MV-4-11 (cell line): ENCODE measurements at places on chromosomes 7 and 10.
A peak's percentile ranks its signal among the peaks of the same experiment; 100 is the strongest.

DNA sequence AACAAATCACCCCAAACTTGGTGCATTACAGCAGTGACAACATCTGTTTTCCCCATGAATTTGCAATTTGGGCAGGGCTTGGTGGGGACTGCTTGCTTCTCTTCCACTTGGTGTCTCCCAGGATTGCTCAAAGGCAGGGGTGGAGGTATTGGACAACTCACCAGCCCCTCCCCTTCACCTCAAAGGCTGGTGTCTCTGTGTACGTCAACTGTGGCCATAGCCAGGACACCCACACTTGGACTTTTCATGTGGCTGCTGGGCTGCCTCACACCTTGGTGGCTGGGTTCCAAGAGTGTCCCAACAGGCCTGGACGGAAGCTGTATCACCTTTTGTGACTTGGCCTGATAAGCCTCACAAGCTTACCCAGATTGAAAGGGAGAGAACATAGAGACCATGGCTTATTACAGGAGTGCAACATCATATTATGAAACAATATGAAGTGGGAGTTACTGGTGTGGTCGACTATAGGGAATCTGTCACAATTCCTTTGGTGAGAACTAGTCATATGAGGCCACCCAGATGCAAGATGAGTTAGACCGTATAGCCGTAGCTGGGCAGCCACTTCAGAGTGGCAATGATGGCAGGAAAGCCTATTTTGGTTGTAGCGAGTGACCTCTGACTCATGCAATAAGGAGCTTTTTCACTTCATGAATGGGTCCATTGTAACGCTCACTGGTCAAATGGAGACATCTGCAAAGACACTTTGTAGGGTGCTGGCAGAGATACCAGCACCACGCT, 187.6 kb upstream of the ITGB1 start:
- DNase-seq: peak; percentile 86

DNA sequence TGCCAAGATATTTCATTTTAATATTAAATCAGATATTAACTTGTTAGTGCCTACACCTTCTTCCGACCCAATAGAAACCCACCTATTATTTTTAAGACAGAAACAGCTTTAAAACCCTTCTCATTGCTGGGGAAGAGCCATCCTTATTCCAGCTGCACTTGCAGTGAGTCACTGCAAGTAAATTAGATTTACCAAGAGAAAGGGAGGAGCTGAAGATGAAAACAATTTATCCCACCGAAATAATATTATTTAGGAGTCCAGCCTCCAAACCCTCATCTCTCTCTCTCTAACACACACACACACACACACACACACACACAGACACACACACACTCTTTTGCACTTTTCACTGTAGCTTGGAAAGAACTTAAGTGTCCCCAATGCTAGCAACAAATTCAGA, 26.9 kb downstream of the TWIST1 start:
- no peak for DNase-seq

GRCh38 chr10:66823301-66823700, 102.5 kb upstream of the LRRTM3 start:
- no peak for DNase-seq

GRCh38 chr7:74332373-74333176, 43.4 kb downstream of the CLIP2 start:
- no peak for DNase-seq

GRCh38 chr10:78891741-78892140, 177.0 kb upstream of the ZMIZ1 start:
- DNase-seq: no peak

- DNase-seq: peak; percentile 60
Observed at GRCh38 chr10:80529604-80530003, 8.1 kb upstream of the SH2D4B start.

DNA sequence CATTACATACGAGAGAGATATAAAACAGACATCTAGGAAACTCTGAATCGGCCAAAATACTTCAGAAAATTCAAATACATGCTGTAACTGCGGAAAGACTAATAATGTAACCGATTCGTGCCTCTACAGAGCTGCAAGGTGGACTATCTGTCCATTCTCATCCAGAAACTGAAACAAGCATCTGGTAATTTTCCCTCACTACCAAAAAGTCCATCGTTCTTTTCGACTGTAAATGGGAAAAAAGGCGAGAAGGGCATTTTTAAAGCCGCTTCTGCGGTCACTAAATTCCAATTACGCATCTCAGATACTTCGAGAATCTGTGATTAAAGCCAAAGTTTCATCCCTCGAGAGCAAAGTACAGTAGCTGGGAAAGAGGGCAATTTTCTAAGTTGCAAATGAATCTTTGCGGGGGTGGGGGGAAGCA, 1.3 kb downstream of the OGA start:
- no peak for DNase-seq

DNA sequence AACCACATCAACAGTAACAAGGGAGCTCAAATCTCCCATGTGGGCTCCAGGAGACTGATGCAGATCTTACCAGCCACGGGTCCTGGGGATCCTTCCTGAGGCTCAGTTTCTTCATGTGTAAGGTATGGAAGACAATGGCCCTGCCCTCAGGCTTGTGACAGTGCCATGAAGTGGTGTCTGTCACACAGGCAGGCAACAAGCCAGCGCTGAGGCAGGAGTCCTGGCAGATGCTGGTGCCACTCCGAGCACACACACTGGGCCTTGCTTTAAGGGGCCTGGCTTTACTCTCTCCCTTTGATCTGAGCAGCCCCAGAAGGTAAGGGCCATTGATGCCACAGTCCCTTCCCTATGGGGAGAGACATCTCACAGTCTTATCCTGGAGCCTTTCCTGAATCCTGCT, 28.4 kb upstream of the LRRC18 start:
- DNase-seq: no peak

DNA sequence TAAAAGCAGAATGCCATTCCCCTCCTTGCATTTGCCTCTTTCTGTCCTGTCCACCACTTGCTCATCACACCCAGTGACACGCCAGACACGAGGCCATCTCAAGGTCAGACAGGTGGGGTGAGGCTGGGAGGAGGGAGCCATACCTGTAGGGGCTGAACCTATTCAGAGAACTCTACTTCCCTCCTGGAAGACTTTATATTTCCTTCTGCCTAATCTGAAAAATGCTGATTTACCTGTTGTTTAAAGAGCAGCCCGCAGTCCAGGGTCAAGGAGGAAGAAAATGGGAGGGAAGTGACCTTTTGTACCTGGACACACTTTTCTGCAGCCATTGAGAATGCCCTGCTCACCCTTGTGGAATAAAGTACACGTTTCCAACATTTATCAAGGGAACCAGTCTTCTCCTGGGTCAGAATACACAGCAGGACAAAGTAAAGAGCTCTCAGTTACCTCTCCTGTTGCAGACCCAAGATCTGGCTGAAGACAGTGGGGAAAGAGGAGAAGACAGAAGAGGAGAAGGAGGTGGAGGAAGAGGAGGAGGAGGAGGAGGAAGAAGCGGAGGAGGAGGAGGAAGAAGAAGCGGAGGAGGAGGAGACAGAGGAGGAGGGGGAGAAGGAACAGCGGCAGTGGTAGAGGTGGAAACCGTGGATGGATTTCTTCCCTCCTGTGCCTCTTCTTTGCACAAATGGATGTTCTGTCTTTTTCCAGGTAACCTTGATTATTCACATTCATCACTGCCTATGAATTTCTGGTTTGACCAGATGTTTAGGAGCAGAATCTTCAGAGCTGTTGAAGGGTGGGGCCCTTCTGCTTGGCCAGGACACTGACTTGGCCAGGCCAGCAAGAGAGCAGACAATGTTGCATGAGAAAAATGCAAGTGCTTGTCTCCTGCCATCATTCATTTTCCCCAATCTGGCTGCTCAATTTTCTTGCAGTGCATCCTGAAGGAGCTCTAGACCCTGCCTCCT, 1.2 kb upstream of the BLNK start:
- DNase-seq: no peak

DNA sequence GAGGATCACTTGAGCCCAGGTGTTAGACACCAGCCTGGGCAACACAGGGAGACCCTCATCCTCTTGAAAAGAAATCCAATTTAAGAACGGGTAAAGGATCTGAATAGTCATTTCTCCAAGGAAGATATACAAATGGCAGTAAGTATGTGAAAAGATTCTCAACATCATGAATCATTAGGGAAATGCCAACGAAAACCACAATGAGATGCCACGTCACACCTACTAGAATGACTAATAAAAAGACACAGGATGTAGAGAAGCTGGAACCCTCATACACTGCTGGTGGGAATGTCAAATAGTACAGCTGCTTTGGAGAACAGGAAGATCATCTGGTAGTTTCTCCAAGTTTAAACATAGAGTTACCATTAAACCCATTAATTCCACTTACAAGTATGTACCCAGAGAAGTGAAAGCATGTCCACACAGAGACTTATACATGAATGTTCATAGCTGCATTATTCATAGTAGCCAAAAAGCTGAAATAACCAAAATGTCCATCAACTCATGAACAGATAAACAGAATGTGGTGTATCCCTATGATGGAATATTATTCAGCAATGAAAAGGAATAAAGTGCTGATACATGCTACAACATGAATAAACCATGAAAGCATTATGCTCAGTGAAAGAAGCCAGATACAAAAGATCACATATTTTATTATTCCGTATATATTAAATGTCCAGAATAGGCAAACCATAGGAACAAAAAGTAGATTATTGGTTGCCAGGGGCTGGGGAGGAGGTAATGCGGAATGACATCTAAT, 13.1 kb upstream of the ZMIZ2 start:
- DNase-seq: peak; percentile 75

GRCh38 chr7:139591550-139592195, 68.2 kb downstream of the CLEC2L start:
- no peak for DNase-seq

DNA sequence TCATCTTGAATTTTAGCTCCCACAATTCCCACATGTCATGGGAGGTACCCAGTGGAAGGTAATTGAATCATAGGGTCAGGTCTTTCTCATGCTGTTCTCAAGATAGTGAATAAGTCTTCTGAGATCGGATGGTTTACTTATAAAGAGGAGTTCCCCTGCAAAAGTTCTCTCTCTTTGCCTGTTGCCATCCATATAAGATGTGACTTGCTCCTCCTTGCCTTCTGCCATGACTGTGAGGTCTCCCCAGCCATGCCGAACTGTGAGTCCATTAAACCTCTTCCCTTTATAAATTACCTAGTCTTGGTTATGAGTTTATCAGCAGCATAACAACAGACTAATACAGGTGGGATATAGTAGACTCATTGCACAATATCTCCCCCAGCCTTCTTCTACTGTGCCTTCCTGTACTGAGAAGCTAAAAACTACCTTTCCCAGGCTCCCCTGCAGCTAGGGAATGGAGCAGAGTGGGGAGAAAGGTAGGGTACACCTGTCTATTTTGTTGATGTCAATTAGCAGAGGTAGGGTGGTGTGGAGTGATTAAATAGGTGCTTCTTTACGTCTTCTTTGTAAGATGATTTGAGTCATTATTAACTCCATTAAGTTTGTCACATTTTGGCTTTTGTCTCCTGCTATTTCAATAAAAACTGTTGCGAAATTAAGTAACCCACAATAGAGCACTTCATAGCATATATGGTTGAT, 48.2 kb upstream of the EBLN1 start:
- no peak for DNase-seq

DNA sequence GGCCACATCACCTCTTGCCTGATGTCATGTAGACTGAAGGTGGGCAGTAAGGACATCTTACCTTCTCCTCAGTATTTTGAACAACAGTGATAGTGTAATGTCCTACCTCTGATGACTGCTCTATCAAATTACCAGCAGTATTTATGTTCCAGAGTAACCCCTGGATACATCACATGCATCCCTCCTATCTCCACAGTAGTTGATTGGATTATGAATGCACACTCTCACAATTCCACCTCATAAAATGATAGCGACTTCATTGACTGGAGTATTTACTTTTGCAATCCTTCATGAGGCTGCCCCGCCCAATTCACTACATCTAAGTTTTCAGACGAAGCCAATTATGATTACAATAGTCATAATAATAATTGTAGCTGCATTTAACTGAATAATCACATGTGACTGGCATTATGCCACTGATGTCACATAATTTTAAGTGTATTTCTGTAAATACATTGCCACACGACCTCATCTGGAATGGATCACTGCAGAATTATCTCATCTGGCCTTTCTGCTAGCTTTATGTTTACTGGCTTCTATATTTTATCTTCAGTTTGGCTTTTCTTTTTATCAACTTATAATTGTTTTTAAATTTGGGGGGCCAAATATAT, 268.9 kb downstream of the SLC25A13 start:
- no peak for DNase-seq
